ENCODE measurements at places on chromosomes 2 and 18. TPM values are rescaled to one million over a fixed set of nuclear protein-coding genes. Genes with fewer than 3 reads are reported as not detected.

Gene MALT1
- 25.3 TPM for total RNA-seq

Gene CSRNP3
- total RNA-seq, result 0.72 TPM

Gene SPDYA
- total RNA-seq, result not detected

Gene FOXD4L1
- total RNA-seq, result not detected

Gene DLGAP1
- total RNA-seq, result under 0.01 TPM

Gene MBP
- 1.4 TPM for total RNA-seq

Gene CCBE1
- 93.9 TPM for total RNA-seq

Gene RNF152
- total RNA-seq, result 18.9 TPM

Gene RND3
- total RNA-seq, result 331 TPM

Gene DUSP19
- 1.4 TPM for total RNA-seq

Gene MARCHF4
- total RNA-seq, result 3.1 TPM

Gene OSBPL1A
- total RNA-seq, result 50.3 TPM

Gene FSHR
- not detected for total RNA-seq

Gene SLC30A3
- under 0.01 TPM for total RNA-seq

Gene PROM2
- not detected for total RNA-seq

Gene LCT
- under 0.01 TPM for total RNA-seq

Gene TXNDC2
- 0.18 TPM for total RNA-seq

Gene WNT6
- not detected for total RNA-seq

Gene ALPG
- total RNA-seq, result not detected

Gene DSG2
- 1.7 TPM for total RNA-seq

Gene RTN4
- total RNA-seq, result 216 TPM

Gene TOGARAM2
- 0.28 TPM for total RNA-seq

Gene KRCC1
- 16.5 TPM for total RNA-seq

Gene EFR3B
- 0.90 TPM for total RNA-seq

Gene MOCOS
- total RNA-seq, result 1.9 TPM

Gene C2orf66
- total RNA-seq, result not detected
